Fibroblast of the aortic adventitia (primary cell): ENCODE measurements at places on chromosomes 11 and 22.

DNA sequence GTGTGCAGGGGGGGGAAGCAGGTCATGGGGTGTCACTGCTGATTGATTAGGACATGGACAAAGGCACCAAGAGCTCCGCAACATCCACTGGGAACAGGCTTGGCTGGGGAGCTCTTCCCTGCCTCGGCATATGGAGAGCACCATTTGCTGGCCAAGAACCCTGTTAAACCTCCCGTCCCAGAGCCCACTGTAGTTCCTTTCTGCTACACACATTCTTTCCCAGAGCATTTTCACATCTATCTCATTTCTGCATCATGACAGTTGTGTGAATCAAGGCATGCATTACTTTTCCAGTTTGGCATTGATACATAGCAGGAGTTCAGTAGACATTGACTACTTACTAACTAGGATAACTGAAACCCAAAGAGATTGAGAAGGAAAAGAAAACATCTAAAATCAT is 333.4 kb upstream of the B3GAT1 start:
- no peak for DNase-seq

- no peak for DNase-seq
These were observed 4.3 kb upstream of the PLXNB2 start for GRCh38 chr22:50311606-50312351.

- no peak for DNase-seq
These were observed 84.4 kb downstream of the GALNT18 start for GRCh38 chr11:11537372-11537771.

DNA sequence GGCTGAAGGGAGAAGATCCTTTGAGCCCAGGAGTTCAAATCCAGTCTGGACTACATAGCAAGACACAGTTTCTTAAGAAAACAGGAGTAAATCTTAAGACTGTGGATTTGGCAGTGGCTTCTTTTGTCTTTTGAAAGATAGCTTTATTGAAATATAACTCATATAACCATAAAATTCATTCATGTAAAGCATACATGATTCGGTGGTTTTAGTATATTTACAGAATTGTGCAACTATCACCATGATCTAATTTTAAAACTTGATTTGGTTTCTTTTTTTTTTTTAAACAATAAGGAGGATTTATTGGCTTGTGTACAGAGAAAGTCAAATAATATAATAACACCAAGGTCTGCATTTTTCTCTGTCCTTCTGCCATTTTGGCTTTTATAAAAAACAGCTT is 23.1 kb upstream of the PSMA1 start:
- DNase-seq, result no peak

- no peak for DNase-seq
These were observed 10.7 kb downstream of the LMO1 start for GRCh38 chr11:8252946-8253345.
